ENCODE measurements at places on chromosomes 12 and 14. TPM values are rescaled to one million over a fixed set of nuclear protein-coding genes. Genes with fewer than 3 reads are reported as not detected.
A peak's percentile ranks its signal among the peaks of the same experiment; 100 is the strongest.

DNA sequence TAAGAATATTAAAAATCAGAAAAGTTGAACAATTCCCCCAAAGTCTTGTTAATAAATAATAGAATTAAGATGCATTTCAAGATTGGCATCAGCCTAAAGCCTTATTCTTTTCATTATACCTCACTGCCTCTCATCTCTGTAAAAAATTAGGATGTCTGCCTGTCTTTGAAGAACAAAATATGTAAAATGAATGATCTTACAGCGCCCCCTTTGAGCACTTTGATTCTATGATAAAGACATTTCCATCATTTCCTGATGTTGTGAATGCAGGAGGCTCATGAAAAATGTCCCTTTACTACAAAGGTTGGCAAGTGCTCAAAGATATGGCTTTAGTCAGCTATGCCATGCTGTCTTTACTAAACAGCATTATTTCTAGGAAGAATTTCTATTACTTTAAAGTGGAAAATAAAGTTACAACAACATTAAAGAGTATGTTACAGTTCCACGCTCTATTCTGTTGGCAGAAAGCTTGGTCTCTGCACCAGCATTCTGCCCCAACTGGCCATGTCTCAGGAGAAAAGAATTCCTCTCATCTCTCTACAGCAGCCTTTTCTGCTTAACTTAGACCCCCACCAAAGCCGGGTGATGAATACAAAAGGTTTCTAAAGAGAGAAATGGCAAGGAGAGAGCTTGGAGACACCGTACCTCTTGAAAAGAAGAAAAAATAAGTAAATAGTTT lies 95.1 kb downstream of the LLPH start:
- H3K27me3 ChIP-seq: no peaks in the 10 kb centered on the region
- no peaks in the 10 kb centered on the region for H3K4me1 ChIP-seq
- H3K36me3 ChIP-seq: no peaks in the 10 kb centered on the region
- peak; percentile 17 for DNase-seq
- H3K27ac ChIP-seq: no peak overlapping the region

DNA sequence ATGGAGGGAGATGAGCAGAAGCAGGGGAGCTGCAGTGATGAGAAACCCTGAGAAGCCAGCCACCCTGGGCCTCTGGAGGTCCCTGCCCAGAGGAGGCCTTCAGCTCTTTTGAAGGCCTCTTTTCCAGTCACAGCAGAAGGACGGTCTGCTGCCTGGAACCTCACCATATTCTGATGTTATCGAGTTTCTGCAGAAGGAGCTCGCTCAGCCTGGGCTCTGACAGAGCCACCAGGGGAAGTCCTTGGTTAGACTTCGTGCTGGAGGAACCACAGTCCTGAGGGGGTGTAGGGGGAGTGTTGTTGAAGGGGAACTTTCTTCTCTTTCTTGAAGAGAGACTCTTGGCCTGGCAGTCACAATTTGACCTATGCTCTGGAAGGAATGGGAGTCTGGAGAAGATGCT lies 25.1 kb upstream of the BATF start:
- DNase-seq: peak; percentile 45
- peaks cover 10% of the 10 kb centered on the region for H3K4me1 ChIP-seq
- H3K27me3 ChIP-seq: no peaks in the 10 kb centered on the region
- no peak overlapping the region for H3K27ac ChIP-seq

- peak; percentile 15 for DNase-seq
- H3K4me3 ChIP-seq: no peak overlapping the region
- H3K27me3 ChIP-seq: no peaks in the 10 kb centered on the region
- H3K27ac ChIP-seq: no peak overlapping the region
- H3K36me3 ChIP-seq: peaks cover 3% of the 10 kb centered on the region
- H3K4me1 ChIP-seq: peaks cover 8% of the 10 kb centered on the region
These were observed 37.1 kb downstream of the ZC3H14 start for GRCh38 chr14:88599761-88600439.

GRCh38 chr14:21734457-21735074 lies 60.9 kb upstream of the OR4E1 start:
- no peak overlapping the region for H3K27ac ChIP-seq
- no peaks in the 10 kb centered on the region for H3K36me3 ChIP-seq
- H3K4me1 ChIP-seq: no peaks in the 10 kb centered on the region
- H3K27me3 ChIP-seq: peaks cover 4% of the 10 kb centered on the region
- H3K4me3 ChIP-seq: no peak overlapping the region
- DNase-seq: peak; percentile 40

GRCh38 chr14:91257328-91258010 lies 13.0 kb upstream of the GPR68 start:
- H3K4me3 ChIP-seq: no peak overlapping the region
- no peaks in the 10 kb centered on the region for H3K27me3 ChIP-seq
- H3K4me1 ChIP-seq: peaks cover 15% of the 10 kb centered on the region

- H3K4me1 ChIP-seq: no peaks in the 10 kb centered on the region
- no peak overlapping the region for H3K27ac ChIP-seq
- H3K27me3 ChIP-seq: no peaks in the 10 kb centered on the region
These were observed 52.4 kb downstream of the PAPLN start for GRCh38 chr14:73289729-73290128.

DNA sequence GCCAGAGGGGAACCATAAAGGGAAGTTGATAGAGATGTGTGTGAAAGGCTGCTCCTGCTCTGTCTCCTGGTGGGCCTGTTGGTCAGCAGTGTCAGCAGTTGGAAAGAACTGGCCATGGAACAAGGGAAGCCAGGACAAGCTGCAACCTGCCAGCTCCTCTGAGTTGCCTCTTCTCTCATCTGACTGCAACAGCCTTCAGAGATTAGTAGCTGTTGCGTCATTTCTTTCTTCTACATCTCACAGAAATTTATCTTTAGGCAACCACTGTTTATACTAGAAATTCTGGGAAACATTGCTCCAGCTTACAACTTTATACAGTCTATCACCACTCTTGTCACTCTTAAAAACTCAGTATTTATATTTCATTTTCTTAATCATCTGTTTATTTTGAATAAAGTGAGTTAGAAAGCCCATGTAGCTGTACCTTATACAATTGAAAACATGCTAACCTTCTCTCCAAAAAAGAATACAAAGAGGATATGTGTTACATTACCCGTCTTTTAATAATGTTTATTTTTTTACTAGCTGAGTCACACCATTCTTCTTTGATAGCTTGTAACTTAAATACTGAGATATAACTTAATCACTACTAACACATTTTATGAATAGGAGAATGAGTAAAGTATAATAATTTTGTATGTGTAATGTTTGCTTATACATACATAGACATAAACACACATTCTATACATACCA lies 224.2 kb downstream of the LRFN5 start:
- H3K27ac ChIP-seq: no peak overlapping the region
- H3K36me3 ChIP-seq: no peaks in the 10 kb centered on the region
- DNase-seq: no peak
- no peaks in the 10 kb centered on the region for H3K4me1 ChIP-seq

- no peak overlapping the region for H3K27ac ChIP-seq
- no peak for DNase-seq
- H3K27me3 ChIP-seq: peaks cover 20% of the 10 kb centered on the region
- no peaks in the 10 kb centered on the region for H3K36me3 ChIP-seq
These were observed 34.1 kb downstream of the SMUG1 start for GRCh38 chr12:54154681-54155186.

DNA sequence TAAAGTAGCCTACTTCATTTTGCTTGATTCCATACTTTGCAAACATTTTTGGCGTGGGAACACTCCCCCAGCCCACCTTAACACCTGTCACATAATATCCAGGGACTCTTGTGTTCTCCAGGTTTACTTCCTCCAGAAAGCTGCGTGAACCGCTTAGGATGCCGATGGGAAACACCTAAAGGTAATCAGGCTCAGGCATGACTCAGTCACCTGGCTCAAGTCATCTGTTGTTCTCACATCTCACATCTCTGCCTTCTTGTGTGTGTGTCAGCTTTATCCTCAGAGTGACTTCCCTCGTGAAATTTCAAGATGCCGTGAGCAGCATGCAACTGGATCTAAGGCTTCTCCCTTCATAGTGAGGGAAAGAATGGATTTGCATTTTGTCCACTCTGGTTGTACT lies 48.1 kb upstream of the DUSP6 start:
- no peak overlapping the region for H3K27ac ChIP-seq
- no peak overlapping the region for H3K4me3 ChIP-seq
- H3K27me3 ChIP-seq: no peaks in the 10 kb centered on the region
- DNase-seq: no peak
- no peaks in the 10 kb centered on the region for H3K36me3 ChIP-seq

- no peaks in the 10 kb centered on the region for H3K4me1 ChIP-seq
- H3K4me3 ChIP-seq: no peak overlapping the region
- H3K36me3 ChIP-seq: no peaks in the 10 kb centered on the region
- H3K27ac ChIP-seq: no peak overlapping the region
- DNase-seq: no peak
These were observed 168.1 kb upstream of the NOVA1 start for GRCh38 chr14:26765768-26766520.

The TOMM20L gene
- 0.70 TPM for total RNA-seq

DNA sequence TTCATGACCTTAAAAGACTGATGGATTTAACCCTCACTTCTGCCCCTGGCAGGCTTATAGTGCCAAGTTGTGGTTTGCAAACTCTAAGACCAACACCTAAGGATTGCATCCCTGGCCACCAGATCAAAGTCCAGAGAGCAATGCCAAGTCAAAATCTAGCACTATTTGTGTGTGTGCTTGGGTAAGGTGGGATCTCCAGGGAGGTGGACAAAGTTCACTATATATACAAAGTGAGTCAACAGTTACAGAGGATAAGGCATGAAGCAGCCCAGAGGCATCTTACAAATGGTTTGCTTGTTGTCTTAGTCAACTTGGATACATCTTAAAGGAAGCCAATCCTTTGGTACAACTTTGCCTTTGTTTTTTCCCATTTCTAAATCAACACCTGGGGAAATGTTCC lies 137.3 kb downstream of the MSRB3 start:
- no peaks in the 10 kb centered on the region for H3K36me3 ChIP-seq
- H3K27ac ChIP-seq: no peak overlapping the region
- no peaks in the 10 kb centered on the region for H3K4me1 ChIP-seq
- H3K4me3 ChIP-seq: no peak overlapping the region

- no peak overlapping the region for H3K27ac ChIP-seq
- no peaks in the 10 kb centered on the region for H3K27me3 ChIP-seq
These were observed 193.9 kb downstream of the EMP1 start for GRCh38 chr12:13390381-13390861.

- no peak overlapping the region for H3K27ac ChIP-seq
- no peaks in the 10 kb centered on the region for H3K4me1 ChIP-seq
- H3K4me3 ChIP-seq: no peak overlapping the region
- no peak for DNase-seq
- H3K27me3 ChIP-seq: no peaks in the 10 kb centered on the region
These were observed 18.7 kb upstream of the CREBL2 start for GRCh38 chr12:12592930-12593329.

DNA sequence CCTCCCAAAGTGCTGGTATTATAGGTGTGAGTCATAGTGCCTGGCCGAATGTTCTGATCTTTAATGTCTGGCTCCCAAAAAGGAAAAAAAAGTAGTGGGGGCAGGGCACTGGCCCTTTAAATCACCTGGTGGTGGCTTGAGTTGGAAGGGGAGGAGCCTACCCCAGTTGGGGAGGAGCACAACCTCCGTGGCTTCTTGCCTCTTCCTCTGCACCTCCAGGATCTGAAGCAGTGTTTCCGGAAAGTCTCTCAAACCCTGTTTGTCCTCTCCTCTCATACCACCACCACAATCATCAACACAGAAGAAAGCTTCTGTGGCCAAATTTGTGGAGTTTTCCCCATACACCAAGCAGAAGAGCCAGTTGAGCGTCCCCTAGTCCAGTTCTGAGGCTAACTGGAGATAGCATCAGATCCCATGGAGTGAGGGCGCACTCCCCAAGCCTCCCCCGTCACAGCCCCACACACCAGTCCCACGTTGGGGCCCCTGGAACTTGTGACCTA lies 24.3 kb upstream of the RCOR1 start:
- H3K36me3 ChIP-seq: no peaks in the 10 kb centered on the region
- peak; percentile 44 for DNase-seq
- H3K27ac ChIP-seq: no peak overlapping the region
- H3K4me3 ChIP-seq: no peak overlapping the region
- H3K27me3 ChIP-seq: no peaks in the 10 kb centered on the region
- peaks cover 38% of the 10 kb centered on the region for H3K4me1 ChIP-seq

The SMIM41 gene
- total RNA-seq: not detected

DNA sequence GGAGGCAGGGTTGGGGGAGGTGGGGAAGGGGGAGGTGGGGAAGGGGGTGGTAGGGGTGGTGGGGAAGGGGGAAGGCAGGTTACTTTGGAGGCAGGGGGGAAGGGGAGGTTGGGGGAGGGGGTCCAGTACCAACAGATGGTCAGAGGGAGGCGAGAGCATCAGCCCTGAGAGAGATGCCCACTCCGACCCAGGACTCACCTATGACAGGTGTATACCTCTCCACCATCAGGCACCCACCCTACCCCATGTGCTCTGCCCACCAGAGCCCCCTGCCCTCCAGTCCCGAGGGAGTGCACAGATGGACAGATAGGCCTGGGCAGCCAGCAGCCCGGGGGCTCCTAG lies 18.6 kb downstream of the JAG2 start:
- no peaks in the 10 kb centered on the region for H3K27me3 ChIP-seq
- no peaks in the 10 kb centered on the region for H3K4me1 ChIP-seq
- no peak overlapping the region for H3K4me3 ChIP-seq
- no peak for DNase-seq

DNA sequence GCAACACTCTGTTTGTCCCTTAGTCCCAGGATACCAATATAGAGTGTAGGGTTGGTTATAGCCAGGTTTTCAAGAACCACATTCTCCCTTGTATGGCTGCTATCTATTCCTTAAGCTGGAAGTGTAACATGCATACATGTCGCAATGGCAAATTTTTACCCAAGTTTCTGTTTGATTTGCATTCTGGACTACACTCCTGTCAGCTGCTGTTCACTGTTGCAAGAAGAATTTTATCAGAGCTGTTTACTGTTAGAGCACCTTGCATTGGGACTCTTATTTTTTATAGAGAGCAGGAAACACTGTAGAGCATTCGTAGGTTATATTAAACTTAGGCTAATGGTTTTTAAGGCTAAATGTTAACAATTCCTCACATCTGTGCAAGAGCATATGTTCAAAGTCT lies 376.0 kb upstream of the LRFN5 start:
- no peaks in the 10 kb centered on the region for H3K4me1 ChIP-seq
- no peak for DNase-seq
- H3K36me3 ChIP-seq: no peaks in the 10 kb centered on the region

DNA sequence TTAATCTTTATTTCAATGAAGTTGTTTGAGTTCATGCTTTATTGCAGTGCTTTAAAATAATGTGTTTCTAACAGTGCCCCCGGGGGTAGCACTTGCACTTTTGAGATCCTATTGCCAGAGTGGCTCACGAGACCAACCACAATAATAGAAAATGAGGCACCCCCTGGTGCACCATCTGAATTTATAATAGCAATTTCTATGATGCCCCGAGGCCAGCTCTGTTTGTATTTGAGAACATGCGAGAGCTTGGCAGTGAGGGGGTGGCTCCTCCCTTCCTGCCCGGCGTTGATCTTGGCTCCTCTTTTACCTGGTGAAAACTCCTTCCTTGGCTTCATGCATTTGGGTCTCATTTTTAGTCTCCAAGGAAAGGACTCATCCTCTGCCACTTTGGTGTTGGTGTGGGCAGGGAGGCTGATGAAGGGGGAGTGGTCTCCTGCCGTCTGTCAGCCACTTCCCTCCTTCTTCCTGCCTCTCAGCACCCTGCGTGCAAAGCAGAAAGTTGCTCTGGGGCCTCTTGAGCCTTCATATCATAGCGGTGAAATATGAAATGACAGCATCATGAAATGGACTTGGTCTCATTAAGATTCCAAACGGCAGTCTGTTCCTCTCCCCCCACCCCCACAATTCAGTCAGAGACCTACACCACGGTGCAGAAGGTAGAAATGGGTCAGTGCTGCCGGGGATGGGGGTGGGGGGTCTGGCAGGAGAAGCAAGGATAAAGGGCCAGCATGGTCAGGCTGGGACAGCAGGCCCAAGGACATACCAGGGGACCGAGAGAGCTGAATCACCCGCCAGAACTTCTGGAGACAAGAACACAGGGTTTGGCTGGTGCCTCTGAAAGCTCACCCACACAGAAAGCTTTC lies 17.7 kb upstream of the NRXN3 start:
- no peak for DNase-seq
- H3K4me1 ChIP-seq: no peaks in the 10 kb centered on the region
- no peak overlapping the region for H3K4me3 ChIP-seq
- H3K27me3 ChIP-seq: peaks cover 7% of the 10 kb centered on the region

The GNB3 gene
- total RNA-seq: 0.27 TPM
